CD8-positive, alpha-beta memory T cell (primary cell): ENCODE measurements at places on chromosomes 1 and 21. TPM values are rescaled to one million over a fixed set of nuclear protein-coding genes. Genes with fewer than 3 reads are reported as not detected.

DNA sequence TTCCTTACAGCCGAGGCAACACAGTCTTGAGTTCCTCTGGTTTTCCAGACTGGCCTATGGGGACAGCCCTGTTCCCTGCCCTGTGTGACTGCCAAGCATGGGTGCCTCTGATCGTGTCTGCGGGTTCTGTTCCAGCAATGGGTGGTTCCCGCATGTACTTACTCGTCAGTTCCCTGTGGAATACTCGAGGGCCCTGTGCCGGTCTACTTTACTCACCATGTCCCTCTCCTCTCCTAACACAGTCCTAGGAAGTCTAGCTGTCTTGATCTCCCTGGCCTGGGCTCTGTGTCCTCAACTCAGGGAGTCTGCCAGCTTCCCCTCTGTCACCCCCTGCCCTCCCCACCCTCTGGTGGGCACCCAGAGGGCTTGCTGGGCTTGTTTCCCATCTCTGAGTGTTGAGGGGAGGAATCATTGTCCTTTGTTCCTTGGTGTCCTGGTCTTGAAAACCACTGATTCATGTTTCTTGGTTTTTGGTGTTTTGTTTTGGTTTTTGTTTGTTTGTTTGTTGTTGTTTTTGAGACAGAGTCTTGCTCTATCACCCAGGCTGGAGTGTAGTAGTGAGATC lies 36.0 kb downstream of the TRAPPC10 start:
- no peaks in the 10 kb centered on the region for H3K27me3 ChIP-seq
- H3K4me3 ChIP-seq: no peak overlapping the region
- DNase-seq: no peak

DNA sequence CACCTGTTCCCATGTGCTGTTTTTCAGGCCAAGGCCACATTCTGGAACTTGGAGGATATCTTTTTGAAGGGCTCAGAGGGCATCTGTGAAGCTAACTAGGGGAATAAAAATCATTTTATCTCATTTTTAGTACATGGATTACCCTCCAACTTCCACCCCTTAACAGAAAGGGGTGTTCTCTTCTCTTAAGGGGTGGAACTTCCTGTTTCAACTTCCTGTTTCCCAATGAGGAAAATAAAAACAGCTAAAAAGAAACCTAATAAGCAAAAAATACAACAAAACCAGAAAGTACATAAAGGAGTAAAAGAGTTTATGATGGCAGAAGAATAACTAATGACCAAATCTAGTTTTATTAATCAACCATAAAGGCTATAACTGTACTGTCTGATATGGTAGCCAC lies 24.8 kb upstream of the SLC22A15 start:
- no peak for DNase-seq
- no peak overlapping the region for H3K27ac ChIP-seq
- H3K4me3 ChIP-seq: no peak overlapping the region
- no peaks in the 10 kb centered on the region for H3K36me3 ChIP-seq
- H3K4me1 ChIP-seq: no peaks in the 10 kb centered on the region

MANEAL gene
- 9.0 TPM for total RNA-seq

JAM2 gene
- 1.4 TPM for total RNA-seq

MRAP gene
- total RNA-seq: not detected
